ENCODE measurements at places on chromosomes 7 and 10.

DNA sequence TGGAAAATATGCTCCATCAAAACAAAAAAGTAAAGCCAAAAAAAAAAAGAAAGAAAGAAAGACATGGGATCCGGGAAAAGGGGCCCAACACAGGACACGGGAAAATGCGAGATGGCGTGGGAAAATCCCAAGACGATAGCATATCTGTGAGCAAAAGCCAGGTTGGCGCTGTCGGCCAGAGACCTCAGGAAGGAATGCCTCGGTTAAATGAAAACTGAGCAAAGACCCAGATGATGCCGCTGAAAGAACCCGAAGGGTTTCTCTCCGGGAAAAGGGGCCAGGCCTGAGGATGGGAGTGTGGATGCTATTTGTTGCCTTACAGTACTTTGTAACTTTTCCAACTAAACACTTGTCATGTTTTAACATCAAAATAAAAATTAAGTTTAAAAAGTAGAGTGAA, 49.5 kb upstream of the PPP2R2D start:
- no peak for DNase-seq

DNA sequence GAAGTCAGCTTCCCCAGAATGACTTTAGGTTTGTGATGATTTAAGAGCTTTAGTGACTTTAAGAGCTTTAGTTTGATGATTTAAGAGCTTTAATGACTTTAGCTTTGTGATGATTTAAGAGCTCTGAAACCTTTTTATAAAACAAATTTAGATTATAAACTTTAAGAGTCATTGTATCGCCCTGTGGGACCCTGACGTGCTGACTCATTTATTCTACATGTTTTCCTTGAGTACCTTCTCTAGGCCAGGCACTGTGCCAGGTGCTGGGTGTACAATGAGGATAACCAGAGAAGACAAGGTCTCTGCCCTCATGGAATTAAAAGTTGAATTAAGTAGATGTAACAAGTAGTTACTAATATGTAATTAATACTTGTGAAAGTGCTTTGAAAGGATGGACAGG, 45.4 kb downstream of the CNNM1 start:
- DNase-seq = no peak

DNA sequence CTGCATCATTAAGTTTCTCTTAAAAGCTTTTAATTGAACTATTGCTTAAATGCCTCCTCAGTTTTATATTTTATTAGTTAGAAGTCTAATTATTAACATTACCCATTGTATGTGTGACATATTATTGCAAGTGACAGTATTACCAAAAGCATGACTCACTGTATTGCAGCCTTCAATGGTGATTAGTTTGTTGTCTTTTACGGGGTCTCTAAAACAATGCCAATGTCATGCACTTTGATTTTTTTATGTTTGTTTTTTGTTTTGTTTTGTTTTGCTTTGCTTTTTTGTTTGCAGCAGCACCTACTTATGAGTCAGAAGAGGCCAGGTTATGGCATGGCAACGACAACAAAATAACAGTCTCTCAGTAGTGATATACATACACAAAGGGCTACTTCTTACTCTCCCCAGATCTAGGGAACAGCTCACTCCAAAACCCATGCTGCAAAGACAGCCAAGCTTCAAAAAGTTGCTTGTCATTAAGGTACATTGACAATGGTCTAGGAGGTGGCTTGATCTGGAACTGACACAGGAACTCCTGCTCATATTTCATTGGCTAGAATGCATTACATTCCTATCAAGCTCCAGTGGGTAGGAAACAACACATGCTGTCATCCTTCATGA, 293.7 kb upstream of the POM121L12 start:
- no peak for DNase-seq

DNA sequence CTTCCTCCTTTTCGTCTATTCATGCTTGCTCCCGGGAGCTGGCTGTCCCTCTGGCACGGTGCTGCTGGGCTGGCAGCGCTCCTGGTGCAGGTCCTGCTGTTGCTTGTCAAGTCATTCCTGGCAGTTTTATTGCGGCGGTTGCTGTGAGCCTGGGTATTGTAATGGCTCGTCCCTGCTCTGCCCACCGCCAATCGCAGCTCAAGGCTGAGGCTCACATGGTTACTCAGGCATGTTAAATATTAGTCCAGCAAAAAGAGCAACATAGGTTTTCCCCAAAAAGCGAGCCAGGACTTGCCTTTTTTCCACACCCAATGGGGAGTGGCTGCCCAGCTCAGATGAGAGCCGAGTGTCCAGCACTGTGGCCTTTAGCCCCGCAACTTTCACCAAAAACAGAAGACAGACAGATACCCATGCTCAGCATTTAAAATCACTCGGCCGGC, 492.9 kb upstream of the FOXK1 start:
- no peak for DNase-seq

DNA sequence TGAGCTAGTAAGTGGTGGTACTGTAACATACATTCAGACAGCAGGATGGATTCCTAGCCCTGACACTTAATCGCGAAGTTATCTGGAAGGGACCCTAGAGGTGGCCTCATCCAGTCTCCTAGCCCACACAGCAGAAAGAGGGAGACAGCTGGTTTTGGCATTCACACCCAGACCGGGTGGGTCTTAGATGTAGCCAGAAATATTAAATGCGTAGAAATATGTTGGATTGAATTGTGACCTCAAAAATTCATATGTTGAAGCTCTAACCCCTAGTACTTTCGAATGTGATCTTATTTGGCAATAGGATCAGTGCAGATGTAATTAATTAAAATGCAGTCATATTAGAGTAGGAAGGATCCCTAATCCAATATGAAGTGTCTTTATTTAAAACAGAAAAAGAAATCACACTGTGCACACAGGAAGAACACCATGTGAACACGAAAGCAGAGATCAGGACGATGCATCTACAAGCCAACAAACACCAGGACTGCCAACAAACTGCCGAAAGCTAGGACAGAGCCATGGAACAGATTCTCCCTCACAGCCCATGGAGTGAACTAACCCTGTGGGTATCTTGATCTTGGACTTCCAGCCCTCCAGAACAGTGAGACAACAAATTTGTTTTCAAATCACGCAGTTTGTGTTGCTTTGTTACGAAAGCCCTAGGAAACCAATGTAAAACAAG, 2.9 kb upstream of the XPNPEP1 start:
- DNase-seq = no peak

GRCh38 chr10:80122746-80123145, 9.8 kb upstream of the PLAC9 start:
- no peak for DNase-seq

GRCh38 chr7:83751217-83751616, 102.3 kb upstream of the SEMA3E start:
- no peak for DNase-seq

DNA sequence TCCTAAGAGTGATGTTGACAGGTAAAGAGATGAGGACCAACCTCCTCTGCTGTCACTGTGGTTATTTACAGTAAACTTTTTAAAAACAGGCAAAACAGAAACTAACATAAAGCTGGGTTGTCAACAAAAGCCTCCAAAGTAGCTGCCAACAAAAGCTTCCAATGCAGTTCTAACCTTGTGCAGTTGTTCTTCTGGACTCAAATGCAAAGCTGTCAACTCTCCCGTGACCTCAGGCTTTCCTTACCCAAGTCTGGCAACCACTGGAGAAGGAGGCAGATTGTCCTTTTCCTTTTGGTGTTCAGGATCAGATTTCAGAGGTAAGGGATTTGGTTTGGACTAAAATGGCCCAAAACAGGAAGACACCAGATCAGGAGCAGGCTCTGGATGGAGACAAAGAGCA, 63.1 kb downstream of the DLG5 start:
- DNase-seq = no peak

GRCh38 chr10:33211106-33211878, 123.2 kb downstream of the NRP1 start:
- no peak for DNase-seq

DNA sequence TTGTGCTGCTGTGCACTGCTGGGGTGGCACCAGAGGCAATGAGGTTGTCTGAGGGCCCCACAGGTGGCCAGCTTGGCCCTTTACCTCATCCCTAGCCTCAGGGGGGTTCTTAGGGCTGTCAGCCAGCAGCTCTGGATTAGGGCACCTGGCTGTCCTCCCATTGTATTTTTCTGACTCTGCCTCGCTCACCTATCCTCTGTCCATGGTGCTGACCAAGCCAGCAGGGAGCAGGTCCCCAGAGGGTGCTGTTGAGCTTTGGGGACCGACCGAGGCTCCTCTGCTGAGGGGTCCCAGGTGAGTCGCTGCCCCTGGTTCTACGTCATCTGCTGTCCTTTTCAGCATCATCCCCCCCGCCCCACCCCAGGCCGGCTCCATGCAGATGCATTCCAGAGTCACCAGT, 32.1 kb upstream of the ZNF735 start:
- DNase-seq = no peak

DNA sequence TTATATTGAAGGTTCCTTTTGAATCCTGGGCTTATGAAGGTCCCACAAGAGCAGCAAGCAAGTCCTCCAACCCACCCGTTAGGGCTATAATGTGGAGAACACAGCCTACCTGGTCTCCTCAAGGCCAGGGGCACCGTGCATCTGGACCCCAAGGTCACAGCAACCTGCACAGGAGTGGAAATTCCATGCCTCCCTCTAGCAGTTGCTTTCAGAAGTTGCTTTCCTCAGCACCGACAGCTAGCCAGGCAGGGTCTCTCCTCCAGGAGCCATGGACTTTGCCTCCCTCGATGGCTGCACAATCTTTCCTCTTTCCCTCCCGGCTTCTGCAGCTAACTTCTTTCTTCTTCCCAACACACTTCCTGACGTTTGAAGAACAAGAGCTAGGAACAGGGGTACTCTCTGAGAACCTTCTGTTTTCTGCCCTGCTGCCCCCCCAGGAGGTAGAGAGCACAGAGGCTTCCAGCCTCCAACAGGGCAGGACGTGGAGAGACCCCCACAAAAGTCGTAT, 149.8 kb downstream of the PTPN20 start:
- no peak for DNase-seq

- DNase-seq = no peak
These were observed 1.2 kb downstream of the VPS41 start for GRCh38 chr7:38907766-38908165.

- DNase-seq = no peak
These were observed 150.1 kb upstream of the GPR22 start for GRCh38 chr7:107319724-107320228.

DNA sequence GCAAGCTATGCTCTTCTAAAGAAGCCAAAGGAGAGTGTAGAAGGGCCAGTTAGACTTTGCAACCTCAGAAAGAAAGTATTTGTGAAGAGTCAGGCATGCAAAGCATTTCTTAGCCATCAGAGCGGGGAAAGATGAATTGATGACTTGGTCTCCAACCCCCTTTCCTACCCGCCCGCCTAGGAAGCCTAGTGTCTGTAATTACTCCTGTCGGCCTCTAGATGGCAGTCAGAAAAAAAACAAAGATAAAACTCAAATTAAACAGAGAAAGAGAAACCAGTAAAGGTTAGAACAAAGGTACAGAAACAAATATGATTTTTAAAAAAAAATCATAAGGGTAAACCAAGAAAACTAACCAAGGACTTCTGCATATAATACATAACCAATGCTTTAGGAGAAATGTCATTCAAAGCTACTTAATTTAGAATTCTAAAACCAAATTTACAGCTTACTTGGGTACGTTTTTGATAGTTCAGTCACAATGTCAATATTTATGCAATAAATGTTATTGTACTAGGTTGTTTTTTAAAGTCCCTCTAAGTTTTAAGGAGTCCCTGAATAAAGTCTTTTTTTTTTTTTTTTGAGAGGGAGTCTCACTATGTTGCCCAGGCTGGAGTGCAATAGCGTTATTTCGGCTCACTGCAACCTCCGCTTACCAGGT, 97.6 kb downstream of the LYZL1 start:
- DNase-seq = no peak

- no peak for DNase-seq
These were observed 91.6 kb downstream of the AMPH start for GRCh38 chr7:38539477-38540081.

DNA sequence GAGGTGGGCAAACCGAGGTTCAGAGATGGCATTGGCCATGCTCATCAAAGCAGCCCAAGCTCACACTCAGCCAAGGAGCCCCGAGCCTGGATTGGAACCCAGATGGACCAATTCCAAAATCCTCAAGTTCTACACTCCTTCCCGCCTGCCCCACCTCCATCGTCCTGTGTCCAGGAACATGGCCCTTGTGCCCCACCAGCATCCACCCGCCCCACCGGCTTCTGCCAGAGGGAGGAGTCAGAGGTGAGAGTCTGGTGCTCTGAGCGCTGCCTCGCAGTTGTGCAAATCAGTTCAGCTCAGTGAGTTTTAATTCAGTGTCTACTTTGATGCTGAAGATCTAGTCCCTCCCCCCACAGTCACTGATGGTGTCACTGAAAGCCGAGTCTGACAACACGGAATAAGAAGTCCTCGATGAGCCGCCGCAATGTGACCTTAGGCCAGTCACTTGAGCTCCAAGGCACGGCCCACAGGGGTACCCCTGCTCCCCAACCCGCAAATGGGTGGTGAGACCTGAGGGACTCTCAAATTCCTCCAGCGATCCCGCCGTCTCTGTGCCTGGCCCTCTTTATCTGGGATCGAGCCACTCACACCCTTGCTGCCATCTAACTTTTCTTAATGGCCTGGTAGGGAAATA, 26.3 kb downstream of the PRKAG2 start:
- DNase-seq = no peak

DNA sequence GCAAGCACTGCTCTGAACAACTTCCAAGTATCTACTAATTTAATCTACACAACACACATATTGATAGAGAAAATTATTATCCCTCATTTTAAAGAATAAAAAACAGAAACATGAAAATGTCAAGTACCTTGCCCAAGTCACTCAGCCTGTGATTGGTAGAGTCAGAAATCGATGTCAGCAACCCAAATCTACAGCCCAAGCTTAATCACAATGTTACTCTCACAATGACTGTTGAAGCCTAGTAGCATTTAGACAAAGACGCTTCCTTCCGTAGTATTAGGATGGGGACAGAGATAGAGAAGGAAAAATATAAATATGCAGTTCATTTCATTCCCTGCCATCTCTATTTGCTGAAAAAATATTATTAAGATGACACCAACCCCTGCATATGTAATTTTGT, 242.5 kb downstream of the ELMO1 start:
- no peak for DNase-seq
